ENCODE measurements at places on chromosomes 11 and 22.

DNA sequence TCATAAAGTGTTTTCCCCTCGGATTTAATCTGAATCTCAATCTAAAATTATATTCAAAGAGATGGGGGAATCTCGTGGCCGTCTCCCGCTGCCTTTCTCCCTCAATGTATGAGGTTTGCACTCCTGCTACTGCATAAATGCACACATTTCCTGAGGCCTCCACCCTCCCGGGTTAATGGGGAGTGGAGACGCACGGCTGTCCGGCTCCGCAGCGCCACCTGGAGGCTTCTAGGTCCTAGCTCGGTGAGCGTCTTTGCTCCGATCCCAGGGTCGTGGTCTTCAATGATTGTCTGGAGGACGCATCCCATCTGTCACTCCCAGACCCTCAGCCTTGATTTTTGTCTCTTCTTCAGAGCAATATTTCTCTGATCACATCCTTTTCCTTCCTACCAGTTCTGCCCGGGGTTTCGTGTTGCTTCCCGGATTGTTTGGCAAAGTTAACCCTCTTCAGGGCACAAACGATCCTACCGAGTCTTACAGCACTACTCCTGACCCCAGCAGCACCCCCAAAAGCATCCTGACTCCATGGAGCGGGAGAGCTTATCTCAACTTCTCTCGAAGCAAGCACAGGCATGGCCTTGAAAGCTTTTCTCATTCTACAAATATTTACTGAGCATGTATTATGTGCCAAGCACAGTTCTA is at the start of gene LMO1:
LMO1 (minus strand) TSS at position 110 of the 642 bp plus-strand sequence. CDS start 516 bp downstream, outside the sequence.
- peak; percentile 82 for DNase-seq

DNA sequence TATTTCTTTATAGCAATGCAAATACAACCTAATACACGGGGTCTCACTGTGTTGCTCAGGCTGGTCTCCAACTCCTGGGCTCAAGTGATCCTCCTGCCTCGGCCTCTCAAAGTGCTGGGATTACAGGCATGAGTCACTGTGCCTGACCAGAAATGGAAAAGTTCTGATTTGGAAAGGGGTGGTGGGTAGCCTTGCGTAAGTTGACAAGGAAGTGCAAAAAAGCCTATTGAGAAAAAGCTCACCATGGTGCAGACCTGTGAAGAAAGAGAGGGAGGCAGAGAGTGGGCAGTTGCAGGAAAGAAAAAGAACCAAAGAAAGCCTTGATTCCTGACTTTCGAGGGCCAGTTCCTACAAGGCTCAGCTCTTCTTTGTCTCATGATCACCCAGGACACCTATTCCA is 27.1 kb downstream of the AGBL2 start:
- DNase-seq: no peak

GRCh38 chr22:38824585-38824984 is 19.2 kb downstream of the NPTXR start:
- peak; percentile 82 for DNase-seq

- DNase-seq: no peak
Observed at GRCh38 chr11:78804991-78805390, 230.3 kb upstream of the NARS2 start.

GRCh38 chr11:134573857-134574256 is 161.8 kb upstream of the B3GAT1 start:
- DNase-seq: no peak

GRCh38 chr11:18063862-18064434 is 17.9 kb upstream of the TPH1 start:
- no peak for DNase-seq

GRCh38 chr11:78573681-78574080 is 983 bp downstream of the NARS2 start:
- no peak for DNase-seq

GRCh38 chr11:63937713-63938478 is 906 bp upstream of the NAA40 start:
- no peak for DNase-seq

GRCh38 chr11:45147891-45148675 is 1.6 kb downstream of the PRDM11 start:
- no peak for DNase-seq

GRCh38 chr11:44036811-44037657 is 10.7 kb upstream of the ACCSL start:
- peak; percentile 95 for DNase-seq

GRCh38 chr11:61555051-61555969 is 25.6 kb downstream of the SYT7 start:
- DNase-seq: no peak

- DNase-seq: no peak
Observed at GRCh38 chr11:62120431-62120830, 3.4 kb upstream of the INCENP start.

DNA sequence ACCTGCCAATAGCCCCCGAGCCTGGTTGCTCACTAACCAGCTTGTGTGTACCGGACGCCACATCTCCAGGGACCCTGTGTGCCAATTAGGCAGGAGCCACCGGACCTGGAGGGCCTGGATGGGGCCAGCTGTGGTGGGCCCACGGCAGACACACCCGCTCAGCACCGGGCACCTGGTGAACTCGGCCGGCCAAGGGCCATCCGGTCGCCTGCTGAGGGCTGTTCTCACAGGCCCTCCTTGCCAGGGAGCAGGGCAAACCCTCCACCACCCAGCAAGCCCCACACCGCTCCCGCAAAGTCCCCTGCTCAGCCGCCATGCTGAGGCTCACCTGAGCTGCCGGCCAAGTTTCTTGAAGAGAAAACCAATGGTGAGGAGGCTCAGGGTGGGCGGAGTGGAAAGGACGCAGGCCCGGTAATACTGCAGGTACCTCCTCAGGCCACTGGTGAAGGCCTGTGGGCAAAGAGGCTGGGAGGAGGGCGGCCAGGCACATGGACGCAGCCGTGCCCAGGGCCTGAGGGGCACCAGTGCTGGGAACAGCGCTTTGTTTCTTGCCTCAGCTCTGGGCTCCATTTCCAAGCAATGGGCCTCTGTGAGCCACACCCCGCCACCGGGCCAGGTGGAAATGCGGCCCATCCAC is 17.1 kb downstream of the TUBGCP6 start:
- no peak for DNase-seq

DNA sequence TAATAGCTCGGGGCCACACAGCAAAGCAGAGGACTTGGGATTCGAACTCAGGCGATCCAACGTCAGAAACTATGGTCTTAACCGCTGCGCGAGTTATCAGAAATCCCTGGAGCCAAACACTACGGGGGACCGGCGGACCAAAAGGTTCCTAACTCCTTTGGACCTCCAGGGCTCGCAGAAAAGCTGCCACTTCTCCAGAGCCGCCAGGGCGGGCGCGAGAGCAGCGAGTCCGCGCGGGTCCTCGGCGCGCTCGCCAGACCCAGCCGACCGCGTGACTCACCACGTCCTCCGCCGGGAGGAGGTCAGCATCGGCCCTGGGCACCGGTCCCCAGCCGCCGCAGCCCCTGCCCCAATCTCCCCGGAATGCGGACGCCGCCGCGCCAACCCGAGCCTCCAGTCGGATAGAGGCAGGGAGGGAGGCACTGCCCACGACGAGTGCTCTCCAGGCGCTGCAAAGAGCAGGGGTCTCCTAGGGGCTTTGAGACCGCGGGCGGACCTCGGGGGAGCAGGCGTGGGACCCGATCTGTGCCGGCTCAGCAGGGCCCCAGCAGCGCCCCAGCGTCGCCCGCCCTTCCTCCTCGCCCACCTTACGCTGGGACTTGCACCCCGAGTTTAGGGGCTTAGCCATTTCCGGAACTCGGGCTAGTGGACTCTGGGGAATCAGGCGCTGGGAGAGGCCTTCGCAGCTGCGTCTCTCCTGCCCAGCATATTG is 6.2 kb upstream of the ALX4 start:
- no peak for DNase-seq

DNA sequence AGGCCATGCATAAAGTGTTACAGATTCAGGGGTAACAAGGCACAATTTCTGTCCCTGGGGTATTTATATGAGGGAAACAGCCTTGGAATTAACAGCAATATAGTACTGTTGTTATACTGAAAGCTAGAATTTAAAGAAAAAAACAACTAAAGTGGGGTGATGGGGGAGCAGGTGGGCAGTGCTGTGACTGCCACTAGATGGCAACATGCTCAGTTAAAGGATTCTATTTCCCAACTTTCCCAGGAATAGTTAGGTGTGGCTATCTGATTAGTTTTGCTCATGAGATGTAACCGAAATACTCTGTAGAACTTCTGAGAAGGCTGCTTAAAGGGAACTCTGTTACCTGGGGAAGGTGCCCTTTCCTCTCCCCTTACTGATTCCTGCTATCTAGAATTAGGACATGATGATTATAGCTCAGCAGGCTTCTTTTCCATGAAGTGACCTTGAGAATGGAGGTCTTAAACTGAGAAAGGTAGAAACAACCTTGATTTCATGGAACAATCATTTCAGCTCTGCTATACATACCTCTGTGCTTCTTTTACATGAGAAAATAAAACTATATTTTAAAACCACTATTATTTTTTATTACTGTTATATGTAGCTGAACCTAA is 102.6 kb downstream of the RELT start:
- DNase-seq: peak; percentile 33

DNA sequence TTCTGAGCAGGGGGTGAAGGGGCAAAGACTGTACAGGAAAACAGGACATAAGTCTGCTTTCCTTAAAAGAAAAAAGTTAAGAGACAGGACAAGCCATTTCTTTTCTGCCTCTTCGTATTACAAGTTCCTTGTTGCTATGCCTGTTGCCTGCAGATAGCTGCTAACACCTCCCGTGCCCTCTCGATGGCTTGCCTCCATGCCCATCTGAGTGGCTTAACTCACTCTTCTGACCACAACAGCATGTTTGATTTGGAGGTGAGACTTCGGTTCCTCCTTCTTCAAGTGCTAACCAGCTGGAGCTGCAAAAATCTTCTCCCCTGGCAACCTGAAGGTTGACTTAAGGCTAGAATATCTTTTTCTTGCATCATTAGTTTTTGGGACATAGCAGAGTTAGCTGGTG is 103.1 kb downstream of the PRR5L start:
- DNase-seq: no peak

DNA sequence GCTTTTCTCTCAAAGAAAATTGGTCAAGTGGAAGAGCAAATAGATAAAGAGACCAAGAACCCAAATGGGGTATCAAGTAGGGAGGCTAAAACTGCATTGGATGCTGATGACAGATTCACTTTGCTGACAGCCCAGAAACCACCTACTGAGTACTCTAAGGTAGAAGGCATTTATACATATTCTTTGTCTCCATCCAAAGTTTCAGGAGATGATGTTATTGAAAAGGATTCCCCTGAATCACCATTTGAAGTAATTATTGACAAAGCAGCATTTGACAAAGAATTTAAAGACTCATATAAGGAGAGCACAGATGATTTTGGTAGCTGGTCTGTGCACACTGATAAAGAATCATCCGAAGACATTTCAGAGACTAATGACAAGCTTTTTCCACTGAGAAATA is 37.7 kb downstream of the RTN3 start:
- no peak for DNase-seq

- DNase-seq: no peak
Observed at GRCh38 chr22:45208993-45209838, 31.5 kb downstream of the KIAA0930 start.

- peak; percentile 18 for DNase-seq
Observed at GRCh38 chr11:118705111-118705741, 25.8 kb upstream of the TREH start.

DNA sequence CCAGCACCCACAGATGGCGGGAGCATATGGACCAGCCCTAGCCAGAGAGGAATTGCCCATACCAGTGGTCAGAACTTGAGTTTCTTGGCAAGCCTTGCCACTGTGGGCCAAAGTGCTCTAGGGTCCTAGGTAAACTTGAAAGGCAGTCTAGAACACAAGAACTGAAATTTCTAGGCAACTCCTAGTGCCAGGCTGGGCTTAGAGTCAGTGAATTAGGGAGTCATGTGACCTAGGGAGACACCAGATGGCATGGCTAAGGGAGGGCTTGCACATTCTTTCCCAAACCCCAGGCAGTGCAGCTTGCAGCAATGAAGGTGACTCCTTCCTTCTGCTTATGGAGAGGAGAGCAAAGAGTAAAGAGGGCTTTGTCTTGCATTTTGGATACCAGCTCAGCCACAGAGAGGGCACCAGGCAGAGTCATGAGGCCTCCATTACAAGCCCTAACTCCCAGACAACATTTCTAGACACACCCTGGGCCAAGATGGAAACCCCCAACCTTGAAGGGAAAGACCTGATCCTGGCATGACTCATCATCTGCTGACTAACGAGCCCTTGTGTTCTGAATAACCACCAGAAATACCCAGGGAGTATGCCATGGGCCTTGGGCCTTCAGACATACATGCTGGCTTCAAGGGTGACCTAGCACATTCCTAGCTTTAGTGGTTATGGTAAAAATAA is 19.2 kb upstream of the OR56A3 start:
- DNase-seq: no peak

- DNase-seq: no peak
Observed at GRCh38 chr11:68329978-68330699, 17.7 kb downstream of the LRP5 start.

GRCh38 chr22:30694640-30695350 is at the start of gene OSBP2:
Gene OSBP2 (plus strand): TSS chr22:30694874. CDS start chr22:30694910, 36 bp downstream.
- DNase-seq: no peak

DNA sequence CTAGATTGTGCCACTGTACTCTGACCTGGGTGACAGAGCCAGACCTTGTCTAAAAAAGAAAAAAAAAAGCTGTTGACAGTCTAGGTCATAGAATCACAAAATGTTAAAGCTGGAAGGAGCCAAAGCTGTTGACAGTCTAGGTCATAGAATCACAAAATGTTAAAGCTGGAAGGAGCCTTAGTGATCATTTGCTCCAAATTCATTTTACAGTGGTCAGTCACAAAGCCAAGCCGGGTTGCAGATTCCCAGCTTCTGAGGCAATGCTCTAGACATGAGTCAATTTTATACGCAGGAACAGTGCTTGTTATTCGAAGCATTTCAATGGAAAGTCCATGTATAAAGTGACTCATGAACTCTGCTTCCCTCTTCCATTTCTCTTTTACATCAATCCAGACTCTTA is 47.4 kb downstream of the SYT13 start:
- DNase-seq: no peak

DNA sequence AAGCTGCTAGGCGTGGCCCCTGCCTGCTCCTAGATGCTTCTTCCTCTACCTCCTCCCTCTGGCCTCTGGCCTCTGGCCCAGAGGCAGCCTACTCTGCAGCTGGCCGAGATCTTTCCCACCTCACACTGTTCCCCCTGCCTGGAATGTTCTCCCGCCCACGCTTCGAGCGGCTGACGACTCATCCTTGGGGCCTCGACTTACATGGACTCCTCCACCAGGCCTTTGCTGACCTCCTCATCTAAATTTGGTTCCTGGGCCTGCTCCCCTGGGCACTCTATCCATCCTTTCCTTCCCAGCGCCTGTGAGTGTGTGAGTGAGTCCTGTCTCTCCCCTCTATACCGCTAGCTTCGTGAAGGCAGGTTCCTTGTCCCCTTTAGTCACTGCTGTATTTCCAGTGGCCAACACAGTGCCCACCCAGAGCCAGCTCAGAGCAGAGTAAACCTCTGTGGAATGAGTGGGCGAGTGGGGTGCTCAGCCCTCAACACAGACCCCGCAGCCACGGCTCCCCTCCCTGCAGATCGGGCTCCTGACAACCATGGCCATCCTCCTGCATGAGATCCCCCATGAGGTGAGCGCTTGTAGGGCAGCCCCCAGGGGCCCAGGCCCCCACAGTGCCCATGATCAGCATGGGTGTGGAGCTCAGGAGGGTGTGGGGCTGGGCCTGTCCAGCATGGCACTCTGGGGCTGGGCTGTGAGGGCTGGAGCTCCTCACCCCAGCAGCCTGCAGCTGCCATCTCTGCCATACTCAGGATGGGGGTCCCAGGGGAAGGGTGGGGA is 5.7 kb downstream of the SLC39A13 start:
- no peak for DNase-seq

GRCh38 chr22:50060441-50061140 is 2.5 kb upstream of the TTLL8 start:
- DNase-seq: no peak
